ENCODE measurements at places on chromosomes 13 and 19. TPM values are rescaled to one million over a fixed set of nuclear protein-coding genes. Genes with fewer than 3 reads are reported as not detected.
A peak's percentile ranks its signal among the peaks of the same experiment; 100 is the strongest.

- no peak within 1 kb of the TSS for H3K27ac ChIP-seq
- H3K36me3 ChIP-seq, result no peaks in the 10 kb centered on the region
- peaks cover 43% of the 10 kb centered on the region for H3K4me1 ChIP-seq
- peak within 1 kb of the TSS; percentile 70 for H3K4me3 ChIP-seq
- no peak for DNase-seq
These were observed at the start of gene MAST1 for GRCh38 chr19:12838182-12838885. Gene MAST1 (plus strand): TSS chr19:12838515. CDS start chr19:12838573, 58 bp downstream.

GRCh38 chr19:35408284-35409171 is 37.7 kb downstream of the GPR42 start:
- peaks cover 17% of the 10 kb centered on the region for H3K4me1 ChIP-seq
- peaks cover 23% of the 10 kb centered on the region for H3K27me3 ChIP-seq
- no peak overlapping the region for H3K4me3 ChIP-seq
- no peaks in the 10 kb centered on the region for H3K36me3 ChIP-seq
- no peak for DNase-seq

GRCh38 chr19:11624069-11624463 is 26.8 kb downstream of the ZNF627 start:
- no peaks in the 10 kb centered on the region for H3K36me3 ChIP-seq
- peaks cover 7% of the 10 kb centered on the region for H3K27me3 ChIP-seq
- H3K4me3 ChIP-seq, result peak overlapping the region; percentile 61
- H3K4me1 ChIP-seq, result peaks cover 22% of the 10 kb centered on the region
- peak; percentile 45 for DNase-seq

GRCh38 chr19:49455773-49456172 is 2.7 kb downstream of the ALDH16A1 start:
- H3K36me3 ChIP-seq, result peaks cover 1% of the 10 kb centered on the region
- peaks cover 18% of the 10 kb centered on the region for H3K4me1 ChIP-seq
- DNase-seq, result no peak
- H3K4me3 ChIP-seq, result no peak overlapping the region
- no peak overlapping the region for H3K27ac ChIP-seq

- 0 out of 2 replicates have a peak within 1 kb of the TSS, but pooled peaks have one; percentile 29 for H3K4me3 ChIP-seq
- DNase-seq, result no peak
- no peak within 1 kb of the TSS for H3K27ac ChIP-seq
- peaks cover 35% of the 10 kb centered on the region for H3K4me1 ChIP-seq
These were observed at the start of gene HCN2 for GRCh38 chr19:589693-590395. Gene HCN2 (plus strand): TSS chr19:589881. CDS start chr19:589946, 65 bp downstream.

Gene ZNF835
- total RNA-seq, result not detected

GRCh38 chr19:1671716-1672037 is 19.3 kb upstream of the TCF3 start:
- H3K36me3 ChIP-seq, result no peaks in the 10 kb centered on the region
- DNase-seq, result no peak
- no peak overlapping the region for H3K4me3 ChIP-seq
- no peak overlapping the region for H3K27ac ChIP-seq

GRCh38 chr13:65275838-65276630 is 1954.1 kb downstream of the PCDH9 start:
- no peaks in the 10 kb centered on the region for H3K27me3 ChIP-seq
- no peak overlapping the region for H3K4me3 ChIP-seq
- no peaks in the 10 kb centered on the region for H3K36me3 ChIP-seq
- no peak for DNase-seq
- H3K4me1 ChIP-seq, result no peaks in the 10 kb centered on the region

GRCh38 chr19:55702131-55702627 is 27.2 kb downstream of the EPN1 start:
- no peaks in the 10 kb centered on the region for H3K27me3 ChIP-seq
- H3K27ac ChIP-seq, result no peak overlapping the region
- H3K36me3 ChIP-seq, result peaks cover 15% of the 10 kb centered on the region
- no peak for DNase-seq
- no peaks in the 10 kb centered on the region for H3K4me1 ChIP-seq
- no peak overlapping the region for H3K4me3 ChIP-seq

GRCh38 chr13:58594747-58595600 is 963.4 kb downstream of the PCDH17 start:
- no peaks in the 10 kb centered on the region for H3K36me3 ChIP-seq
- DNase-seq, result no peak
- H3K27me3 ChIP-seq, result no peaks in the 10 kb centered on the region

DNA sequence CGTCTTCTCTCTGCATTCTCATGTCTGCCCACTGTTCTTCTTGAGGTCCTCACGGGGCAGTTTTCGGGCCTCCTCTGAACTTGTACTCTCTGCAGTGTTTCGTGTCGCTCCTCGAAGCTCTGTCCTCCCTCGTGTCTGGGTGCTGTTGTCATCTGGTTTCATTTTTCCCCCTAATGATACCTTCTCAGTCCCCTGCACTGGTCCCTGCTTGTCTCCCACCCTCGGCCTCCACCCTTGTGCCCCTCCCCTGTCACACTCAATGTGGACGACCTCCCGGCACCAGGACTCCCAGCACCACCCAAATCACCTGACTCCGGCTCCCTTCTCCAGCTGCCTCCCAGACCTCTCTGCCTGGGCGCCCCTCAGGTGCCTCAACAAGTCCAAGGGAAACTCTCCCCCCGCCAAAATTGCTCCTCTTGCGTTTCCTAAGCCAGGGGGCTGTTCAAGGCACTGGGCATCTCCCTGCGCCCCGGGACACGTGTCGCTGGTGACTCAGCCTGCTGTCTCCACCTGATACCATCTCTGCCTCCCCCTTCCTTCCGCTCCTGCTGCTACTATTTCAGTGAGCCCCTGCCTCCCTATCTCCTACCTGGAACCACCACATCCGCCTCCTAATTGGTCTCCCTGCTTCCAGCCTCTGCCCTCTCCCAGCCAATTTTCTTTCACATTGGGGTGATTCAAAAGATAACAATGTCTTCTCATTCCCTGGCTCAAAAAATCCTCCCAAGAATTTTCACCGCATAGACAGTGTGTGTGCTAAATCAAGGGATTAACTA is 49.5 kb downstream of the RFX2 start:
- H3K27me3 ChIP-seq, result no peaks in the 10 kb centered on the region
- H3K27ac ChIP-seq, result no peak overlapping the region

Gene ZNF653
- total RNA-seq, result 1.2 TPM

DNA sequence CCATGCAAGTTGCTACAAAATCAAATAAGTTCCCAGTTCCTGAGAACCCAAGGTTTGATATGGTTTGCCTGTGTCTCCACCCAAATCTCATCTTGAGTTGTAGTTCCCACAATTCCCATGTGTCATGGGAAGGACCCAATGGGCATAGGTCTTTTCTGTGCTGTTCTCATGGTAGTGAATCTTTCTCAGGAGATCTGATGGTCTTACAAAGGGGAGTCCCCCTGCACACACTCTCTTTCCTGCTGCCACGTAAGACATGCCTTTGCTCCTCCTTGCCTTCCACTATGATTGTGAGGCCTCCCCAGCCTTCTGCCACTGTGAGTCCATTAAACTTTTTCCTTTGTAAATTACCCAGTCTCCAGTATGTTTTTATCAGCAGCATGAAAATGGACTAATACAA is 28.5 kb upstream of the TSHZ3 start:
- H3K27me3 ChIP-seq, result no peaks in the 10 kb centered on the region
- H3K4me3 ChIP-seq, result no peak overlapping the region
- DNase-seq, result no peak
- no peak overlapping the region for H3K27ac ChIP-seq
- H3K4me1 ChIP-seq, result no peaks in the 10 kb centered on the region

- H3K36me3 ChIP-seq, result no peaks in the 10 kb centered on the region
- no peaks in the 10 kb centered on the region for H3K27me3 ChIP-seq
- no peak overlapping the region for H3K4me3 ChIP-seq
- no peak overlapping the region for H3K27ac ChIP-seq
- H3K4me1 ChIP-seq, result no peaks in the 10 kb centered on the region
These were observed 40.5 kb upstream of the KLF5 start for GRCh38 chr13:73018336-73018735.

- H3K27me3 ChIP-seq, result no peaks in the 10 kb centered on the region
- peaks cover 15% of the 10 kb centered on the region for H3K4me1 ChIP-seq
- H3K4me3 ChIP-seq, result no peak overlapping the region
- H3K27ac ChIP-seq, result no peak overlapping the region
- H3K36me3 ChIP-seq, result no peaks in the 10 kb centered on the region
These were observed 25.6 kb downstream of the CARM1 start for GRCh38 chr19:10896851-10897526.
